Activated gamma-delta T cell treated with Interleukin-2 at 50 U/mL for 16 hours (primary cell): ENCODE measurements at places on chromosomes 1 and 21.

GRCh38 chr1:44316231-44316759, 38.8 kb downstream of the ERI3 start:
- no peak for DNase-seq

DNA sequence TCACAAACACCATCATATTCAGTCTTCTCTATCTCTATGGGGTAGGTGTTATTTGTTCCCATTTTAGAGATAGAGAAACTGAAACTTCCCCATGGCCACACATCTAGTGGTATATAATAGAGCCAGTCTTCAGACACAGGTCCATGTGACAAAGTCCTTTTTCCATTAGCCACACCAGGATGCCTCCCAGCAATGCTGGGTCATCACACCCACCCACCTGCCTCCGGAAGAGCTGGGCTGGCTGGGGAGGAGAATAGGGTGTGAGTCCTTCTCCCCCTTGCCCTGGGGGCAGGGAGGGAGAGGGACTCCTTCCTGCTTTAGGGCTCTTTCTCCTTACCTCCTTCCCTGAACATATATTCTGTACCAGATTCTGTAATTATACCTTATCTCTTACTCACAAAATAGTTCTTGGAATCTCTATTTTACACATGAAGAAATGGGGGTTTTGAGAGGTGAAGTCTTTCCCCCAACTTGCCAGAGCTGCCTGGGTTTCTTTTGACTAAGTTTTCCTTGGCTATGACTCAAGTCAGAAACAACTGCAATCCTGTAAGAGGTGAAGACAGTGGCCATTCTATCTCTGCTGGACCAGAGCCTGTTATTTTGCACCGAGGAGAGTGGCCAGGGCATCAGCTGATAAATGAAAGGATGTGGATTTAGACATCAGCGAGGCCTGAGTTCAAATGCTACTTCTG, 30.0 kb downstream of the SOX13 start:
- no peak for DNase-seq

GRCh38 chr1:10522322-10522860, 47.6 kb downstream of the PEX14 start:
- DNase-seq, result no peak

GRCh38 chr1:181190364-181191035, 102.0 kb downstream of the IER5 start:
- no peak for DNase-seq

DNA sequence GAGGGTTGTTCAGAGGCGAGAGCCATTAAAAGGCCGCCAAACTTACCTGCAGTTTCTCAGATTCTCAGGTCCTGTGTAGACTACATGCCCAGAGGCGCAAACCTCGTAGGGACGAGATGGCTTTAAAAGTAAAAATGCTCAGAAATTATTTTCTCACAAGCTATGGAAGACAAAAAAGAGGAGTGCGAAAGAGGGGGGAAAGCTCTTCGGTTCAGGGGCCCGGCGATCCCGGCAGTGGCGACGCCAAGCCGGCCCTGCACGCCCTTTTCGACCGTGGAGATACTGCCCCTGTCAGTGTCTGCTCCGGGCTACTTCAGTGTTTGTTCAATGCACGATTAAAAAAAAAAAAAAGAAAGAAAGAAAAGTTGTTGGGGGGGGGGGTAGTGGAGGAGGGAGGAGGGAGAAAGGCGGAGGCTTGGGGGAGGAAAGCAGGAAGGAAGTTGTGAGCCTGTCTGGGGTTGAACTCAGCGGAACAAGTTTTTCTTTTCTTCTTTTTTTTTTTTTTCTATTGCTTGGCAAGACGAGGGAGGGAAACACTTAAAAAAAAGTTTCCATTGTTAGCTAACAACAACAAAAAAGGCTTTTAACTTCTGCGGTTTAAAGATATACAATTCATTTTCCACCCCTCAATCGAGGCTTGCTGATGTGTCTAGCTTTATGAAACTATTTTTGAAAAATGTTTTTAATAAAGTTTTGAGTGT, at the start of gene ITPKB:
ITPKB (minus strand) TSS at position 288 of the 701 bp plus-strand sequence. CDS start 1,824 bp downstream, outside the sequence.
- peak; percentile 67 for DNase-seq

DNA sequence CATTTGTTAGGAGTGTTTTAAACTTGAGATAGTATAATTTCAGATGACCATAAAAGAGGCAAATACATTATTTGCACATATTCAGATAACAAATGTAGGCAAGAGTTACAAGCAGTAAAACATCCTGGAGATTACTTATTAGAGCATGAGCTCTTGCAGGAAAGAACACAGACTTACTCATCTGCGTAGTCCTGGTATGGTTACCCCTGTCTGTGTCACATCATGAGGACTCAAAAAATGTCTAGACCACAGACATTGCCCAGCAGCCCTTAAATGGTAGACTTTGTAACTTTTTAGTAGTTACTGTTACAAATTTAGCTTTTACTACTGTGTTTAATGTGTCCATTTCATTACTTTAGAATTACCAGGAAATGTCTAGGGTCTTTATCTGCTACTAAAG, 12.8 kb downstream of the CACHD1 start:
- no peak for DNase-seq

DNA sequence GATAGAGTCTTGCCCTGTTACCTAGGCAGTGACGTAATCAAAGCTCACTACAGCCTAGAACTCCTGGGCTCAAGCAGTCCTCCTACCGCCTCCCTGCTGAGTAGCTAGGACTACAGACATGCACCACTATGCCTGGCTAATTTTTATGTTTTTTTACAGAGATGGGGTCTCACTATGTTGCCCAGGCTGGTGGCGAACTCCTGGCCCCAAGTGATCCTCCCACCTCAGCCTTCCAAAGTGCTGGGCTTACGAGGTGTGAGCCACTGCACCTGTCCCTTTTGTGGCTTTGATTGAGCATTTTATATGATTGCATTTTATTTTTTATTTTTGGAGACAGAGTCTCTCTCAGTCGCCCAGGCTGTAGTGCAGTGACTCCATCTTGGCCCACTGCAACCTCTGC, 25.8 kb downstream of the SDCCAG8 start:
- no peak for DNase-seq
